ENCODE measurements at places on chromosomes 7 and 10. TPM values are rescaled to one million over a fixed set of nuclear protein-coding genes. Genes with fewer than 3 reads are reported as not detected.

DNA sequence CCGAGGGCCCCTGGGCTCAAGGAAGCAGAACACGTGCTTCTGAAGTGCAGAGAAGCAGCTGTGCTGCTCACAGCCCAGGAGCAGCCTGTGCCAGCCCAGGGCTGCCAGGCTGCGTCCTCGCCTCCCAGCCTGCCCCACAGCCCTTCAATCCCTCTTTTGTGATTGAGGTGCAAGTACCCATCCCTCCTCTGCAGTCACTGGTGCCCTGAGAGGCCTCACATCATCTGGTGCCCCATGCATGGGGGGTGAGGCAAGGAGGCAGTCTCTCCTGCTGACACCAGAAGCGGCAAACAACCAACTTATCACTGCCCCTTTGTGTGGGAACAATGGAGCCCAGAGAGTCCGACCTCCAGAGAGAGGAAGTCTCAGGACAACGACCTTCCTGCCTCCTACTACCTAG lies 49.8 kb upstream of the FGFR2 start:
- H3K4me3 ChIP-seq, result no peak overlapping the region
- H3K27me3 ChIP-seq, result no peaks in the 10 kb centered on the region
- H3K36me3 ChIP-seq, result no peaks in the 10 kb centered on the region
- no peak for DNase-seq
- no peaks in the 10 kb centered on the region for H3K4me1 ChIP-seq

- no peak overlapping the region for H3K4me3 ChIP-seq
- no peaks in the 10 kb centered on the region for H3K36me3 ChIP-seq
- no peak for DNase-seq
- no peaks in the 10 kb centered on the region for H3K27me3 ChIP-seq
Measured at GRCh38 chr7:141558544-141559183, 7.5 kb downstream of the AGK start.

GRCh38 chr10:34813626-34814222 lies 1.4 kb downstream of the PARD3 start:
- H3K27ac ChIP-seq, result peak overlapping the region; percentile 51
- H3K27me3 ChIP-seq, result no peaks in the 10 kb centered on the region
- H3K4me1 ChIP-seq, result peaks cover 28% of the 10 kb centered on the region
- no peak for DNase-seq
- H3K4me3 ChIP-seq, result peak overlapping the region; percentile 61

DNA sequence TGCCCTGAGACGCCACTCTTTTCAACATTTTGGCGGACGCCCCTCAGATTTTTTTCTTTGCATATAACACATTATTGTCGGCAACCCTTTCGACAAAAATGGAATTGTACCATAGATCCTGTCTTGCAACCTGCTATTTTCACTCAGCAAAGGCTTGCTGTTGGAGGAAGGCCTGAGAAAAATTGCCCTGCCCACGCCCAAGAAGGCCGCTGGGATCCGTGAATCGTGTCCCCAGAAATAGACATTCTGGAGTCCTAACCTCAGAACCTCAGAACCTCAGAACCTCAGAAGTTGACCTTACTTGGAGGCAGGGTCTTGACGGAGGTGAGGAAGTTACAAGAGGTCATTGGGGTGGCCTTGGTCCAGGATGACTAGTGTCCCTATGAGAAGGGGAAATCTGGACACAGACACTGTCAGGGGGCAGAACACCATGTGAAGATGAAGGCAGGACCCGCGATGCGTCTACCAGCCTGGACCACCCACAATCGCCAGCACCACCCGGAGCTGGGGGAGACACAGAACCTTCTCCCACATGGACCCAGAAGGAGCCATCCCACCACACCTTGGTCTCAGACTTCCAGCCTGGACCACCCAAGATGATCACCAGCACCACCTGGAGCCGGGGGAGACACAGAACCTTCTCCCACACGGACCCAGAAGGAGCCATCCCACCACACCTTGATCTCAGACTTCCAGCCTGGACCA lies 19.1 kb upstream of the DNAAF5 start:
- H3K4me3 ChIP-seq, result no peak overlapping the region
- H3K36me3 ChIP-seq, result no peaks in the 10 kb centered on the region
- no peaks in the 10 kb centered on the region for H3K27me3 ChIP-seq

- H3K36me3 ChIP-seq, result no peaks in the 10 kb centered on the region
- H3K4me3 ChIP-seq, result no peak overlapping the region
Measured at GRCh38 chr10:28914701-28915100, 237.4 kb downstream of the BAMBI start.

DNA sequence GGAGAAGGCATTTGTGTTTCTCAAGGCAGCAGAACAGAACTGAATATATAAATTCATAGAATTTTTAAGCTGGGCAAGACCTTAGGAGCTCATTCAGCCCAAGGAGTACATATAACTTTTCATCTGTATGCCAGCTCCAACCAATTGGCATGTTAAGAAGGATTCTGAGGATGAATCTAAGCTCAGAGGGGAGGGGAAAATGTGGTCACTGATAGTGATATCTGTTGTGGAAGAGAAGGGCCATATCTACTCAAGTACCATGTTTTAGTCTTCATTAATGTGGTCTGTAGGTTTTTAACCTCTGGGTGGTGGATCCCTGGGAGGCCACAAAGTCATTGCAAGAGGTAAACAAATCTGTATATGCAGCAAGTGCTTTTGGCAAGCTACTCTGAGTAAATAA lies 6.4 kb downstream of the CALD1 start:
- DNase-seq, result no peak
- no peak overlapping the region for H3K27ac ChIP-seq
- H3K4me1 ChIP-seq, result no peaks in the 10 kb centered on the region
- H3K27me3 ChIP-seq, result peaks cover 2% of the 10 kb centered on the region
- H3K4me3 ChIP-seq, result no peak overlapping the region
- H3K36me3 ChIP-seq, result no peaks in the 10 kb centered on the region

DNA sequence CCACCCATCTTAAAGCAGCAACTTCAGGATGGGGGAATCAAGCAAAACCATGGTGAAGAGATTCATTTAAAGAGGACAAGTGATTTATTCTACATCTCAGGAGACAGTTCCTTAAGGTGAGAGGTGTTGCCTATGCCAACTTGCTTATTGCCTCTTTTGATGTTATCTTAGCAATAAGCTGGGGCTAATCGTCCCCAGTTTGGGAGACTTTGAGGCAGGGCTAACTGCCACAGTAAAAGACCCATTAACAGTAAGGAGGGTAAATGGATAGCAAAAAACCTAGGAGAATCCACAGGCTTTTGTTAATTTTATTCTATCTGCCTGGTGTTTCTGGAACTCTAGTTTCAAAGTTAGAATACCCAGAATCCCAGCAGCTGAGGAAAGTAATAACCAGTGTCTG lies 22.1 kb upstream of the HERPUD2 start:
- DNase-seq, result no peak
- H3K27ac ChIP-seq, result no peak overlapping the region
- peaks cover 18% of the 10 kb centered on the region for H3K27me3 ChIP-seq
- H3K4me3 ChIP-seq, result no peak overlapping the region
- 0 out of 2 replicates have a peak, but pooled peaks cover 2% of the 10 kb centered on the region for H3K4me1 ChIP-seq

GRCh38 chr7:74637745-74638144 lies 19.8 kb upstream of the GTF2I start:
- H3K4me3 ChIP-seq, result no peak overlapping the region
- H3K27me3 ChIP-seq, result no peaks in the 10 kb centered on the region
- DNase-seq, result no peak
- H3K27ac ChIP-seq, result peak overlapping the region; percentile 87

GRCh38 chr10:3528271-3528670 lies 256.7 kb downstream of the KLF6 start:
- H3K36me3 ChIP-seq, result no peaks in the 10 kb centered on the region
- no peak for DNase-seq
- no peaks in the 10 kb centered on the region for H3K27me3 ChIP-seq
- no peak overlapping the region for H3K4me3 ChIP-seq
- H3K27ac ChIP-seq, result no peak overlapping the region

- no peaks in the 10 kb centered on the region for H3K4me1 ChIP-seq
- H3K27ac ChIP-seq, result no peak overlapping the region
- H3K36me3 ChIP-seq, result no peaks in the 10 kb centered on the region
- DNase-seq, result no peak
- no peaks in the 10 kb centered on the region for H3K27me3 ChIP-seq
Measured at GRCh38 chr10:93541402-93542357, 24.8 kb upstream of the FFAR4 start.

The VPS37D gene
- 4.4 TPM for total RNA-seq

The TYW1B gene
- total RNA-seq, result 2.3 TPM

The NME8 gene
- not detected for total RNA-seq

The MMP21 gene
- total RNA-seq, result not detected

The MSS51 gene
- total RNA-seq, result 2.3 TPM

The VSTM4 gene
- total RNA-seq, result 0.13 TPM
